ENCODE measurements at places on chromosomes 4 and X.

- DNase-seq, result no peak
Measured at GRCh38 chr4:26609868-26610267, 26.0 kb downstream of the TBC1D19 start.

DNA sequence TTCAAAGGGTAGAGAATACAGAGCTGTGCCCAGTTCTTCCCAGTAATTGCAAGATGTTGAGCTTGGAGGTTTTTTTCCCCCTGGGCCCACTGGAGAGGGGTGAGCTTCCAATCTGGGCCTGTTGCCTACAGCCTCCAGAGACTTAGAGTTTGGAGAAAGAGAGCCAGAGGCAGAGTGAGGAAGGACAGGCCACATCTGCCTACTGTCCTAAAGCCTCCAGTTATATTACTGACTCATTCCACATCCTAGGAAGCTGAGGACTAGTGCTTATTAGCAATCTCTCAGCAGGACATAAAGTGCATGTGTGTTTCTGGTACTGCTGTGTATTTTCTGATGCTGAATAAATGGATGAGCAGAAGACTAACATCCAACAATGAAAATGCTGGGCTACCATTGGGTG lies 181.0 kb upstream of the MAMLD1 start:
- no peak for DNase-seq

DNA sequence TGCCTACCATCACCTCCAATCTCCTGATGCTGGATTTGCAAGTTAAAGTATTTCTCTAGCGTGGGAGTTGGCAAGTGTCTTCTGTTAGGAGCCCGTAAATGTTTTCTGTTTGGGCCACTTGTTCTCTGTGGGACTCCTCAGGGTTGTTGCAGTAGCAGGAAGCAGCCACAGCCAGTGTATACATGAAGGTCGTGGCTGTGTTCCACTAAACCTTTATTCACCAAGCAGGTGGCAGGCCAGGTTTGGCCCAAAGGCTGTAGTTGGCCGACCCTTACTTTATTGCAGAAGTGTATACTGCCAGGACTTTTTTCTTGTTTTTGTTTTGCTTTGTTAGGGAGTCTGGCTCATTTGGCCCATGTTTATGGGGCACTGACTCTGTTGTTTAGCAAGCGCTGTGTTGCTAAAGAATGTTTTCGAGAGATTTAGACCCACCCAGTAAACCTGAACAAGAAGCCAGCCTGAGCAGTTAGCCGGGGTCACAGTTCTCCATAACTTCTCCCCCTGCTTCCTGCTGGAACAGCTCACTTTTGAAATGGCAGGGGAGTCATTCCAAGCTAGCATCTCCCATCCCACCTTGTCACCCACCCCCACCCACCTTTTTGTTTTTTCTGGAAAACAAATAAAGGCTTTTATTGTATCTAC lies 58.8 kb downstream of the SHROOM2 start:
- no peak for DNase-seq

GRCh38 chrX:51507551-51507950 lies 11.2 kb upstream of the NUDT11 start:
- no peak for DNase-seq

- DNase-seq, result no peak
Measured at GRCh38 chr4:100695039-100695654, 177.3 kb upstream of the EMCN start.

GRCh38 chrX:149010013-149010852 lies 494.9 kb downstream of the IDS start:
- DNase-seq, result no peak

Measured in CD4-positive, alpha-beta T cell treated with Interleukin-17A for 4 hours (primary cell).